ENCODE measurements at places on chromosomes 2 and 18.
A peak's percentile ranks its signal among the peaks of the same experiment; 100 is the strongest.

- DNase-seq = no peak
These were observed 1.3 kb downstream of the LIPG start for GRCh38 chr18:49563130-49563540.

DNA sequence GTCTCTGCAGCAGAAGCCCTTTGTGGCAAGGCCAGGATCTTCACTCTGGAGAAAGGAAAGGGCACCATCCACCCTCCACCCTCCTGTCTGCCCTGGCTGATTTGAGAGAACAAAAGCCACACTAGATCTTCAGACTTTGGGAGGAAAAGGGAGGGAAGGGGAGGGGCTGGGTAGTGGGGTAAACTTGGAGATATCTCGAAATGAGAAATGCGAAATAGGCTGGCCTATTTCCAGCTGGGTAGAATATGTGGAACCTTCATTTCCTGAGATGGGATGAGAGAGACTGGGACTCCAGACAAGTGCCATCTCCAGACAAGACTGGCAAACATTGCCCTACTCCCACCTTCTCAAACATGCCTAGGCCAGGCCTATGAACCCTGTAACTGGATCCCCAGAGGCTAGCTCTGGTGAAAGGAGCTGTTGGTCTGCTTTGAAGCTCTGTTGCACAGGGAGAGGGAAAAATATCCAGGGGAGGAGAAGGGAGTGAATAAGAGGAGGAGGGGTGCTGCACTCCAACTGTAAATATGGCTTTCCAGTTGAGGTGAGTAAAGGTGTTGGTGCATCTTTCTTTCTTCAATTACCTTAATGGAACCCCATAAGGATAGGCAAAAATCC, 1.7 kb downstream of the HOXD12 start:
- DNase-seq = no peak

GRCh38 chr2:134954065-134954464, 35.4 kb downstream of the CCNT2 start:
- DNase-seq = no peak

- DNase-seq = no peak
These were observed 4.7 kb downstream of the CD302 start for GRCh38 chr2:159793326-159793725.

- no peak for DNase-seq
These were observed 49.8 kb downstream of the PIAS2 start for GRCh38 chr18:46867367-46868143.

GRCh38 chr2:39499336-39499735, 62.3 kb upstream of the MAP4K3 start:
- no peak for DNase-seq

GRCh38 chr2:225025917-225026571, 16.2 kb downstream of the DOCK10 start:
- DNase-seq = no peak

GRCh38 chr2:30191107-30191506, 40.2 kb upstream of the LBH start:
- DNase-seq = no peak

GRCh38 chr18:3806656-3807055, 356.7 kb downstream of the TGIF1 start:
- DNase-seq = no peak

DNA sequence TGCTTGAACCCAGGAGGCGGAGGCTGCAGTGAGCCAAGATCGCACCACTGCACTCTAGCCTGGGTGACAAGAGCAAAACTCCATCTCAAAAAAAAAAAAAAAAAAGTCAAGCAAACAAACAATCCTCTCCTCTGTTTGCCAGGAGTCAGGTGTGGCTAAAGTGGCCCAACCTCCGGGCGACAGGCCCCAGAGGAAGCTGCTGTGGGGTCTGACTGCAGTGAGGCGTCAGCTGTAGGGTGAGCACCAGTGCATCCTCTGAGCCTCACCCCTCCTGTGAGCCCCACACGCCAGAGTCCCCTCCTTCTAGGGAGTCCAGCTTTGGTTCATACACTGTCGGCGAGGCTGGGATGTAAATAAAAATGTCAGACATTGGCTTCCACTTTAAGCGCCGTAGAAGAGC, 76.5 kb upstream of the HS6ST1 start:
- DNase-seq = no peak

- no peak for DNase-seq
These were observed 148.7 kb downstream of the PRPF40A start for GRCh38 chr2:152568531-152568930.

DNA sequence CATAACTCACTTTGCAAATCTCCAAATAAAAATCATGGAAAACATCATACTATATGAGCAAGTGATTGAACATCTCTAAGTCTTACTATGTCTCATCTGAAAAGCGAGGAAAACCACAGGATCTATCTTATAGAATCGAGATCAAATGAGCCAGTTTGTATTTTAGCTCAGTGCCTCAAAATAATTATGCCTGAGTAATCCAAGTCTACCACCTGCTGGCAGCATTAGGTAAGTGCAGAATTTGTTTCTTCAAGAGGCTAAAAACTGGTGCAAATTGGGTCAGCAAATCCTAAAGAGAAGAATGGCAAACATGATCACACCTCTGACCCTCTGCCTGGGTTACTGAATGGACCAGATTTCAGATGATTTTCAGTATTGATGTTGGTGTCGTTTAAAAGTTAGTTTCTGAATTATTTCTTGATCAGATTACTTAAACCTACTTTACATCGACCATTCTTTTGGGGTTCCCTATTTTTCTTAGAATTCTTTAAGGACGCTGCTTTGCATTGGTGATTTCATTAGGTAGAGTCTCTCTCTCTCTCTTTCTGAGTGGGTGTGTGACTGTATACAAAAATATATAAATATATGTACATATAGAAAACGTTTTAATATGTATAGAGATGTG, 12.7 kb upstream of the FHOD3 start:
- DNase-seq = peak; percentile 24

DNA sequence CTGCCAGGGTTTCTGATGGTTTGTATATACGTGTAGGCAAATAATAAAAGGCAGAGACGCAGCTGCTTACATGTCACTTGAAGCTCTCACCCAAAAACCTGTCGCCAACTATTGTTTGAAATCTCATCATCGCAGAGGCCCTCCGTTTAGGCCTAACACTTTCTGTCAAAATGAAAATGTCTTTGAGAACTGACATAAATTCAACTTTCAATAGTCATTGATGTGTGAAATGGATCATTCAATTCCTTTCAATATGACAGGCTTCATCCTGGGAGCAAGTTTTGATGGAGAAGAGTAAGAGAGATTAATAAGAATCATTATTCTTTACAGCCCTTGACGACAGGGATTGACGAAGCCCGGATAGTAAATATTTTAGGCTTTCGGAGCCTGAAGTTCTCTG, 2.7 kb downstream of the ACTG2 start:
- DNase-seq = no peak

DNA sequence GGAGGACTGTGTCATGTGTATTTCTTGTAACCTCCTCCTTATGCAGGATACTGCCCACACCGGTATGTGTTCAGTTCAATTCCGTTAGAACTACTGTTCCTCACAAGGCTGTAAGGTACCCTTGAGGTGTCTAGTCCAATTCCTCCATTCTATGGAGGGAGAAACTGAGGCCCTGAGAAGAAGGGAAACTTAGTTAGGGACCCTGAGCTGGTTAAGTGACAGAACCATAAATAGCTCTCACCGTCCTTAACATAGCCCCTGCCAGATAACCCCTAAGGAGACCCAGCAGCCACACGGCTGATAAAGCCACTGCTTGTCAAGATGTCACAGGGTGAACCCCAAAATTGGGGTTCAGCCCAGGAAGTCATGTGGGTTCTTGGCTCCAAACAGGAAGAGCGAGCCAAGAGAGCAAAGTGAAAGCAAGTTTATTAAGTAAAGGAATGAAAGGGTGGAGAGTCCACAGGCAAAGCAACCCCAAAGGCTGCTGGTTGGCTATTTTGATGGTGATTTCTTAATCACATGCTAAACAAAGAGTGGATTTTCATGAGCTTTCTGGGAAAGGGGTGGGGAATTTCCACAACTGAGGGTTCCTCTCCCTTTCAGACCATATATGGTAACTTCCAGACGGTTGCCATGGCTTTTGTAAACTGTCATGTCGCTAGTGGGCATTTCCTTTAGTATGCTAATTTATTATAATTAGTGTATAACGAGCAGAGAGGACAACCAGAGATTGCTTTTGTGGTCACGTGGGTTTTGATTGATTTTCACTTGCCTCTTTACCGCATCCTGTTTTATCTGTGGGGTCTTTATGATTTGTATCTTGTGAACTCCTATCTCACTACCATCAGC, 83.4 kb upstream of the RTN4 start:
- DNase-seq = peak; percentile 60

DNA sequence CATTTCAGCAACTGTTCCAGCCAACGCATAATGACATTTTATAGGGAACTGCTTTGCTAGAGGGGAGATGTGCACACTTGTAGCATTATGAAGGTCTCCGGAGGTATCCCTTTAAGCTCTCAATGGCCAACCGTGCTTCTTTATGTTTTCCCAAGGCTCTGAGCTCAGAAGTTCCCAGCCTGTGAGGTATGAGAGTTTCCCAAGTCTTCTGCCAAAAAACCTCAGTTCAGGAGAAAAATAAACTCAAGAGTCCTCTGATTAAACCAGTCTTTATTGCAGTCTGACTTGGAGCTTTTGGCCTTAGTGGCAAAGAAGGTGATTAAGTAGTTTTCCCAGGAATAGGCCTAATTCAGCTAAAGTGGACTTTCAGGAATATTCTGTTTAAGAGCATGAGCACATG, 35.4 kb upstream of the ZNF532 start:
- no peak for DNase-seq

DNA sequence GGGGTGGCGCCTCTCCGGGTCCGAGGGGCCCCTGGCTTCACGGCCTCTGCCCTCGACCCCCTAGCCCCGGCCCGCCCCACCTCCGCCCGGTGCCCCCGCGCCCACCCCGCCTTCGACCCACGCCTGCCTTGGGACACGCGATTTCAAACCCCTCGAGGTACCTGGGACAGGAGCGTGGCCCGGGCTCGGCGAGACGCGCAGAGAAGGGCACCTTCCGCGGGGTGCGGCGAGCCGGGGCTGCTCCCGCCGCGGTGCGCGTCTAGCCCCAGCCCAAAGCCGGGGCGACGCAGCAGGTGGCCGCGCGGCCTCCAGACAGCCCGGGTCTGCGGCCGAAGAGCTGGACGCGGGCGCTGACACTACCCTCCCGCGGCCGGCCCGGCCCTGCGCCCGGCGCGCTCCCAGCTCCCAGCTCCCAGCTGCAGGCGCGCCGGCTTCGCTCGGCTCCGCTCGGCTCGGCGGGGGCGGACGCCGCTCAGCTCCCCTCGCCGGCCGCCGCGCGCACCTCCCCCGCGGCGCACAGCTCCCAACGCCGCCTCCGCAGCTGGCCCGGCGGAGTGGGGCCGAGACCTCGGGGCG, at the start of gene CRACDL:
CRACDL (minus strand) TSS at position 449 of the 576 bp plus-strand sequence. CDS start 89,425 bp downstream, outside the sequence.
- DNase-seq = peak; percentile 66

- DNase-seq = no peak
These were observed 396.1 kb upstream of the RAB12 start for GRCh38 chr18:8212896-8213780.

- no peak for DNase-seq
These were observed 686.1 kb upstream of the RAB6C start for GRCh38 chr2:129293326-129293725.

- no peak for DNase-seq
These were observed 745 bp downstream of the MSH2 start for GRCh38 chr2:47403609-47404193.
